ENCODE measurements at places on chromosomes 12 and 14.

- no peak for DNase-seq
These were observed 391.2 kb downstream of the AEBP2 start for GRCh38 chr12:19830446-19830845.

GRCh38 chr12:109258607-109259544 lies 50.2 kb downstream of the FOXN4 start:
- DNase-seq, result no peak

DNA sequence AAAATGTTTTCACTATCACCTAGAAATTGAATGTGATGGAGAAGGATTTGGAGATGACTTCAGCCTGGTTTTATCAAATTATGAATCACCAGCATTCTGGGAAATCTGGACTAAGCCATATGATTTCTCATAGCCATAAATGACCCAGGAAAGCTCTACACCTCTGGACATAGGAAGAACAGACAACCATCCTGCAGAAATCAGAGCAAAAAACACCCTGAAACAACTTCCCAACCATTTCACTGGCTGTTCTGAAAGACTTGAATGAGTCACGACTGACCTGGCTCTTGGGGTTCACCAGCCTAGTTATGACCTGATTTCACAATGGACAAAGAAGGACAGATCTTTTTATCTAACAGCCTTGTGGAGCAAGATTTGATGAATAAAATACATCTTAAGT lies 123.8 kb downstream of the KCNH5 start:
- no peak for DNase-seq

GRCh38 chr14:49367696-49368095 lies 218.5 kb downstream of the RPS29 start:
- DNase-seq, result no peak

DNA sequence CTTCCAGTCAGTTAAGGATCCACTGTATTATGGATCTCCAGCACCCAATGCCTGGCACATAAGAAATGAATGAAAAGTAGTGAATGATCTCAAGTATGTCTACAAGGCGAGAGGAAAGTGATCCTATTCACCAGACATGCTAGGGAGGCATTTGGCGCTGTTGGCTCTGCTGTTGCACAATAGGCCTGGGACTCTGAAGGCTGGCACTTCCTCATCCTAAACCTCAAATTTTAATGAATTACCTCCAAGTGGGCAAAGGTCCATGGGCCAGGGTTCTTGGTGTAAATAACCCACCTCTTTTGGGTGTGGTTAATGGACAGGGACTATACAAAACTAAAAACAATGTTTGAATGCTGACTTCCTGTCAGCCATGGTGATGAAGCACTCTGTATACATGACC lies 173.4 kb upstream of the PZP start:
- DNase-seq, result no peak

DNA sequence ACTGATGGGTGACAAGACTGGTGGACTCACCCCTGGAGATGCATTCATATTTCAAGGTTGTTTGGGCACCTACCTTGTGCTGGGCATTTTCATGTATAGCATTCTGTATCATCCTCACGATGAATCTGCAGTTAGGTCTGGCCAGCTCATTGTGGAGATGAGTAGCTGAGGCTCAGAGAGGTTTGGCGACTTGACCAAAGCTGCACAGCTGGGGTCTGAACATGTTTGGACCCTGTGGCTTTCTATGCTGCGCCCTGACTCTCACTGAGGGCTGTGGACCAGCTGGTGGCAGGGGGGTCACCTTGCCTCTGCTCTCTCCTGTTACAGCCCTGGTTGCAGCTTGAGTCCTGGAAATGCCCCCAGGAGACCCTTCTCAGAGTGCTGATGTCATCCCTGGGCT lies 24.9 kb upstream of the CCDC63 start:
- no peak for DNase-seq

DNA sequence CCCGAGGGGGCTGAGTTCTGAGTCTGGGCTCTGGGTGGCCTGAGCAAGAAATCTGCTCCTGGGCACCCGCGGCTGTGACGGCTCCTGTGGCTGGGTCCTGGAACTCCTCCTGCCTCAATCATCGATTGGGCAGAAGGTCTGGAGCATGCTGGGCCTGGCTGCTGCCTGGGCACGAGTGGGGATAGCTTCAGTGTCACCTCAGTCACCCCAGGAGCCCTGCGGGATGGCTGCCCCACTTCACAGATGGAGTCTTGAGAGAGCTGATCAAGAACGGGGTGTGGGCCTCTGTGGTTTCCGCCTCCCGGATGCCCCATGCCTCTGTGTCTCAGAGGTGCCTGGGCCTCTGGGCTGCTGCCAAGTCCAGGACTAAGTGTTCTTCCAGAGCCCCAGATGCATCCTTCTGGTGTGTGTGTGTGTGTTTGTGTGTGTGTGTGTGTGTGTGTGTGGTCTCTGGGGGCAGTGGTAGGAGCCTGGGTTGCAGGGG lies 185.6 kb upstream of the C14orf180 start:
- DNase-seq, result no peak

DNA sequence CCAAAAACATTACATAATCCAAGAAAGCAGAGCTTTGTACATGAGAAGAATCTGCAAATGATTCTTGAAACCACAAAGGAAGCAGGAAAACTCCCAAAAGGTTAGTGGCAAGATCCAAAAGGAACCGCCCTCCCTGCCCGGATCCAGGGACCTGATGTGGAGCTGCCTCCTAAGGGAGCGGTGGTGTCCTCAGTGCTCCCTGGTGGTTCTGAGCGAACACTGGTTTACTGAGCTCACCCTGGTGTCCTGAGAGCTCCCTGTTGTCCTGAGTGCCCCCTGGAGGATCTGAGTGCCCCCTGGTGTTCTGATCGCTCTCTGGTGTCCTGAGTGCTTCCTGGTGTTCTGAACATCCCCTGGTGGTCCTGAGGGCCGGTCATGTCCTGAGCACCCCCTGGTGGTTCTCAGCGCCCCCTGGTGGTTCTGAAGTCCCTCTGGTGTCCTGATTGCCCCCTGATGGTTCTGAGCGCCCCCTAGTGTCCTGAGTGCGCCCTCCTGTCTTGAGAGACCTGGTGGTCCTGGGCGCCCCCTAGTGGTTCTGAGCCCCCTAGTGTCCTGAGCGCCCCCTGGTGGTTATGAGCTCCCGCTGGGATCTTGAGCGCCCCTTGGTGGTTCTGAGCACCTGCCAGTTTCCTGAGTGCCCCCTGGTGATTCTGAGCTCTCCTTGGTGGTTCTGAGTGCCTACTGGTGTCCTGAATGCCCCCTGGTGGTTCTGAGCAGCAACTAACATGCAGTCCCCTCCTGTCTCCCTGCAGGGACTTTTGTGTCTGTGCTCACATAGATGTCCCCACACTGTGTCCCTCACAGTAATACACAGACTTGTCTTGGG lies 891.1 kb downstream of the TMEM121 start:
- no peak for DNase-seq

- no peak for DNase-seq
These were observed 17.4 kb downstream of the LGALS3 start for GRCh38 chr14:55146425-55146824.

DNA sequence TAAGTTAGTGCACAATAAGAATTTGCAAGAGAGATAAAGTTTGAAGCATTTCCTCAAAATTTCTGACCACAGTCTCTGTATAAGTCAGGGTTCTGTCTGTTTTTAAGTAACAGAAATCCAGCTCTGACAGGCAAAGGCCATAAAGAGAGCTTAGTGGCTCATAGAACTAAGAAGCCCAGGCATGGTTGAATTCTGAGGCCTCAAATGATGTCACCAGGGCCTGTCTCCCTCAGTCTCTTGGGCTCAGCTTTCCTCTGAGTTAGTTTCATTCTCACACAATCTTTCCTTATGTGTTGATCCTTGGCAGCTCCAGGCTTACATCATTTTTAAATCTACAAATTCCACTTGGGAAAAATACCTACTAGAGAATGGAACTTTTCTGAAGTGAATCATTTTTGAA lies 173.4 kb upstream of the ATP2B1 start:
- DNase-seq, result no peak

- DNase-seq, result peak; percentile 56
These were observed 11.3 kb upstream of the ABHD12B start for GRCh38 chr14:50860478-50861086.

GRCh38 chr12:43805149-43805859 lies 813 bp downstream of the TWF1 start:
- no peak for DNase-seq

DNA sequence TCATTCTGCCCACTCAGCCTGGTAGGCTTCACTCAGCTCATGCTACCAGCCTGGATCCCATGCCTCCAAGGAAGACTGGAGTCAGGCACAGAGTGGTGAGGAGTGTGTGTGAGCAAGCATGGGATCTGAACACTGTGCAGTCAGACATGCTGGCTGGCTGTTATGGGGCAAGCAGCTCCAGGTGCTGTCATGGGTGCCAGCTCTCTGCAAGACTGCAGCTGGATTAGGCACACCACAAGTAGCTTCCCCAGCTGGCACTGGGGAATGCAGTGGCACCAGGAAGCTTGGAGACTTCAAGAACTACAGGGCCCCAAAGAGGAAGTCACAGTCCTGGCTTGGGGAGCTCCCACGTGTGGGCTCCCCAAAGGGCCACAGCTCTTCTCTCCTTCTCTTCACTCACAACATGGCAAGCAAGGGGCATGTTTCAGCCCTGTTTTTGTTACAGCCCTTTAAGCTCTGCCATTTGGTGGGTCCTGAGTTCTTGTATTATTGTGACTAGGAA lies 202.5 kb downstream of the VRK1 start:
- no peak for DNase-seq

DNA sequence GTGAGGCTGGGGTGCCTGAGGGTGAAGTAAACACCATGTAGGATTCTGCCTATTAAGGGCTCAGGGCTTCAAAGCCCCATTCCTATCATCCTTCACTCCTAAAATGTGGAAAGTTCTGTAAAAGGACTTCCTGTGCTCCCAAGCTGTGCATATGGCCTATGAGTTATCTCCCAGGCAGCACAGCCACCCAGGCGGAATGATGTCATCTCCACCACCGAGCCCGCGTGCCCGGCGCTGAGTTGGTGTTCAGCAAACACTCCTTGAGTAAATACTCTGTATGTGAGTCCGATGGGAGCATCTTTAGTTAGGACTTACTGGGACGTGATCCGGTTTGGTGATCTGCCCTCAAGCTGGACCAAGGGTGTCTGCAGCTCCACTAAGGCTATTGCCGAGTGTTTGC lies 437.3 kb downstream of the MED13L start:
- no peak for DNase-seq

DNA sequence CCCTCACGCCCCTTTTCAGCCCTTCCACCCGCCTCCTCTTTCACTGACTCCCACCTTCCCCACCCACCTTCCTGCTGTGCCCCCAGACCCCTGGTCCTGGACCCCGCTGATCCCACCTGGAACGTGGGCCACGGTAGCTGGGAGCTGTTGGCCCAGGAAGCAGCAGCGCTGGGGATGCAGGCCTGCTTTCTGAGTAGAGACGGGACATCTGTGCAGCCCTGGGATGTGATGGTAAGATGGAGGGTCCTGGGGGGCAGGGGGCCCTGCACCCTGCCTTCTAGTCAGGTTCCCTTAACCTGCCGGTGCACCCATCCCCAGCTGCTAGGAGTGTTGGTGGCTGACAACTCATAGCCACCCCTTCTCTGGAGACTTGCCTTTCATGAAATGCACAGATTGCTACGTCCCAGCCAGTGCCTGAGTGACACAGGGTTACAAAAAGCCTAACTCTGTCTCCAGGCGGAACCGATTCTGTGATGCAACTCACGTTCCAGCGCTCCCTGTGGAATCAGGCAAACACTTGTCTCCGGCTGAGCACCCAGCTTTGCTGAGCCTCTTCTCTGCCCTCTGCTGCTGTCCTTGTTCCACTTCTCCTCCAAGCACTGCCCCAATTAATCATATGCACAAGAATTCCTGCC lies 15.0 kb upstream of the OAS2 start:
- DNase-seq, result no peak

DNA sequence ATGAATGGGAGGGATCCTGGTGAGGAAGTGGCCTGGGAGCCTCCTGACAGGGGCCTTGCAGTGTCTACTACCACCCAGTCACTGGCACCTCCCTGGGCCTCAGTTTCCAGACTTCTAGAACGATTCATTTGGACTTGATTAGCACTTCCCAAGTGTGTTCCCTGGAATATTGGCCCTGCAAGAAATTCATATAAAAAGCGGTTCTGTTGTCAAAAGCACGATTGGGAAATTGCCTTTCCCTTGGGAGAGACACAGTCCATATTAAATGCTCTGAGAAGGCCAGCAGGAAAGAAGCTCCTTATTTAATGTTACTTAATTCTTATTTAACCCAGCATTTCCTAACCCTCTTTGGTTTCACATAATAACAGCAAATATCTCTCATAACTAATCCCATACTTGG lies 61.9 kb downstream of the DRAM1 start:
- DNase-seq, result no peak

DNA sequence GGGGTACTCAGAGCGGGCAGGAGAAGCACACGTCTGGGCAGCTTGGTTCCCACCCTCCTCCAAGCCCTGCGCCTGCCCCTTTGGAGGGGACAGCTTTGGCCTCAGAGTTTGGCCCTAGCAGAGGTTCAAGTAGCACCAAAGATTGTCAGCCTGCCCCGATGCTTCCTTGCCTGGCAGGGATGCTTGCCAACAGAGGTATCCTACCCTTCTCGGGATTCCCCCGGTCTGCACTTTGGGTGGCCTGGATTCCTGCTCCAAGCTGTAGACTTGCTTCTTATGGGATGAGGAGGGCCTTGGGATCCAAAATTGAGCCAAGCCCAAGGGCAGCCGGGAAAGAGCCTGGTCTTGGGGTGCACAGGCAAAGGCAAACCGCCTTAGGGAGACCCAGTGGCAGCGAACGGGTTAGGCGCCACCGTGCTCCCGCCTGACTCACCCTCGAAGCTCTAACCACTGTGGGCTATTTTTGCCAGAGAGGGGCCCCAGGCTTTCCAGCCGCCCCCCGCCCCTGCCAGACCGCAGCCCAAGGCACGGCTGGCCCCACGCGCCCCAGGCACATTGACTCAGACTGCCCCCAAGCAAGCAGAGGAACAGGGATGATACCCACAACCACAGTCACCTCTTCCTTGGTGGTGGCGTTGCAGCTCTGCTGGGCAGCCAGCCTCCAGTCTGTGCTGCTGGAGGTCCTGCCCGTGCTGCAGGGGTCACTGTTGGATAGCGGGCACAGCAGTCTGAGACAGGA lies 847 bp upstream of the WNT10B start:
- DNase-seq, result no peak

GRCh38 chr12:66066929-66067523 lies 63.5 kb downstream of the LLPH start:
- no peak for DNase-seq

- DNase-seq, result peak; percentile 95
These were observed at the start of gene RHEBL1 for GRCh38 chr12:49069507-49070346. Gene RHEBL1 (minus strand): TSS chr12:49069979. CDS start chr12:49069785, 194 bp downstream.

DNA sequence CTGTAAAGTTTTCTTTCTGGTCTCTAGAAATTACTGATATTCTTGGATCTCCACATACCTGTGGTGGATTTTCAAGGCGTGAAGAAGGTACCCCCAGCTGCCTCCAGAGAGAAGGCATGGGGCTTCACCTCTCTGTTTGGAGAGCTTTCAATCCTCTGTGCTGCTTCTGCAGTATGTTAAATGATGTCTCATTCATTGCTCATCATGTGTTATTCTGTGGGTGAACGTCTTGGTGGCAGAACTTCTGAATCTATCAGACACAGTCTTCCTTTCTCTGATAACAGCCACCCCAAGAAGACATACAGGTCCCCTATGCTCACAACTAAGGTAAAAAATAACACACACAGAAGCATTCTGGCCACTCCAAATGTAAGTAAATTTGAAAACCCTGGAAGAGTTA lies 221.3 kb upstream of the TMEM260 start:
- no peak for DNase-seq

GRCh38 chr12:118297284-118297683 lies 75.4 kb downstream of the TAOK3 start:
- DNase-seq, result no peak
